Melanocyte of skin (primary cell): ENCODE measurements at places on chromosomes 4 and X. TPM values are rescaled to one million over a fixed set of nuclear protein-coding genes. Genes with fewer than 3 reads are reported as not detected.

NSG1 gene
- total RNA-seq: 75.3 and 103 TPM in 2 replicates

HELQ gene
- total RNA-seq: 22.7 and 24.0 TPM in 2 replicates

GPRIN3 gene
- total RNA-seq: 8.3 and 15.3 TPM in 2 replicates

ATP11C gene
- total RNA-seq: 16.3 and 27.1 TPM in 2 replicates

ADH7 gene
- total RNA-seq: not detected in 2 replicates

C4orf36 gene
- 1.4 TPM in 1 of 2 replicates, not detected in the other for total RNA-seq

PRR32 gene
- not detected in 2 replicates for total RNA-seq

EPHA5 gene
- 10.7 and 12.8 TPM in 2 replicates for total RNA-seq

KLHL5 gene
- 28.3 and 30.8 TPM in 2 replicates for total RNA-seq

SPANXD gene
- total RNA-seq: not detected in 2 replicates

UNC5C gene
- 0.69 and 4.4 TPM in 2 replicates for total RNA-seq

ASB12 gene
- total RNA-seq: not detected in 2 replicates

TLR6 gene
- total RNA-seq: 13.4 and 18.9 TPM in 2 replicates

CNGA1 gene
- total RNA-seq: not detected in 2 replicates

ZFP42 gene
- 0.36 and 0.69 TPM in 2 replicates for total RNA-seq

HSFX3 gene
- not detected in 2 replicates for total RNA-seq

PCYT1B gene
- total RNA-seq: 1.2 and 1.3 TPM in 2 replicates

EREG gene
- 0.34 and 0.36 TPM in 2 replicates for total RNA-seq

PAGE5 gene
- not detected in 2 replicates for total RNA-seq

DUSP9 gene
- 3.3 and 4.1 TPM in 2 replicates for total RNA-seq

KLB gene
- not detected in 2 replicates for total RNA-seq

LRIT3 gene
- total RNA-seq: under 0.01 and 0.15 TPM in 2 replicates

CHIC1 gene
- 7.6 and 12.4 TPM in 2 replicates for total RNA-seq

SPARCL1 gene
- total RNA-seq: 0.31 TPM in 1 of 2 replicates, not detected in the other

UBE2A gene
- 30.6 and 35.6 TPM in 2 replicates for total RNA-seq

TMSB15A gene
- total RNA-seq: 4.5 and 5.0 TPM in 2 replicates

ODAPH gene
- not detected in 2 replicates for total RNA-seq
